Muscle of arm (tissue), 14 donors: ENCODE measurements at places on chromosomes 1 and 21. TPM values are rescaled to one million over a fixed set of nuclear protein-coding genes. Genes with fewer than 3 reads are reported as not detected.

DNA sequence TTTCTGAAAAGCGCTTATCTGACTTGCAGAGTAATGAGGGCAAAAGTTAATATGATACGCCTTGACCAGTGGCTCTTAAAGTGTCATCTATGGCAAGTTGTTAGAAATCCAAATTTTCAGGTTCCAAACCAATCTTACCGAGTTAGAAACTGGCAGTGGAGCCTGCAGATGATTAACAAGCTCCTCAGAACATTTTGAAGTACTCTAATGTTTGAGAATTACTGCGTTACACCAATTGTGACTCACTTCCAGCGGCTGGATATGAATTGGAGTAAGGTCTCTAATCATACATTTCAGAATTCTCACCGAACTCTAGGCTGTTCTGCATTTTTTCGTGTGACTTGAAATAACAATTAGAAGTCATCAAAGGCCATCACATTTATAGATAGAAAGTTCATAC, 73.5 kb upstream of the TMPRSS15 start:
- DNase-seq, result no peak

- DNase-seq, result no peak
Observed at GRCh38 chr1:38498686-38499085, 360.9 kb downstream of the RRAGC start.

DNA sequence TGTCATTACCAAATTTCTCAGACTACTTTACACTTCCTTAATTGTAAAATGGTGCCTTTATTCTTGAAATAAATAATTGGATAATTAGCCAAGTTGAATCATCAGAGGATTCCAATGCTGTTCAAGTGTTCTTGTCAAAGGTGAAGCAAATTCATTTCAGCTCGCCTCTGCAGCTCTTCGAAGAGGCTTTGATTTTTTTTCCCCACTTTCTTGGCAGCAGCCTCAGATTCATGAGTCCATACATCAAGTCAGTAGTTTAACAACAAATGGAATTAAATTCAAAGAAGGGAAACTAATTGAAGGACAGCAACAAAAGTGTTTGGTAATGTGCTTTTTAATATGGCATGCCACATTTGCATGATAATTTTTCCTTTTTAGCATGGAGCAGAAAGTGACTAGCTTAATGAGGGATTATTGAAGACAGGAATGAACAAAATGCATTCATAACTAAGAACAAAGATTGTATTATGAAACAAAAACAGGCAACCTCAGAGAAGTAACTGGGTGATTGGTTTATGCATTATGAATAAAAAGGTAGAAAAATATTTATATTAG, 239.0 kb downstream of the USH2A start:
- no peak for DNase-seq

DNA sequence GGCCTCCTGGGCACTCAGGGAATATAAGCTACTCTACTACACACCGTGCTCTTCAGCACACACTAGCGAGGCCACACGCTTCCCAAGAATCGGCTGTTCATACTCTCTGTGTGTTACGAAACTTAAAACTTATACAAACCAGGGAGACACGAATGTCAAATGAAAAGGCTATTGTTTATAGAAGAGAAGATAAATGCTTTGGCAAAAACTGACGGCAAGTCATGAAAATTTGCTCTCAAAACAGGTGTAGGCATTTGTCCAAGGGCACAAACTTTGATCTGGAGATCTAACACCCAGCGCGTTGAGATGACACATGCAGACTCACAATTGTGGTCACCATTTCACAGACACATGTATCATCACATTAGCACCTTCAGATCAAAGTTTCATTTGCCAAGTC, 46.1 kb downstream of the USP48 start:
- no peak for DNase-seq

- DNase-seq, result no peak
Observed at GRCh38 chr1:186782791-186783190, 46.0 kb upstream of the PLA2G4A start.

DNA sequence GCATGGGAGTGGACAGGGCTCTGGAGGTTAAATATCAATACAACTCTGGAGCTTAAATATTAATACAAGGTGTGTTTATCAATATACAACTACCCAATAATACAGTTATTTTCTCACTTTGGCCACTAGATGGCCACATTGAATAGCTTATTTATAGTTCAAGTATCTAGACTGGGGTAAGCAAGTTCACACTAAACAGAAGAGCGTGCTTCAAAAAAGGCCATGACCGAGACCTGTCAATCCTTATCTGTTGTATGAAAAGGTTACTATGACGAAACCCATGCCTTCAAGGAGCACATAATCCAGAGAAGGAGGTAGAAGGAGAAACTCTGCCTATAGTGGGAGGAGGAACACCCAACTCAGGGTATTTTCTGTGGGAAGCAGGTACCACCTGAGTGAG, 29.1 kb downstream of the CHML start:
- DNase-seq, result peak; percentile 41

DNA sequence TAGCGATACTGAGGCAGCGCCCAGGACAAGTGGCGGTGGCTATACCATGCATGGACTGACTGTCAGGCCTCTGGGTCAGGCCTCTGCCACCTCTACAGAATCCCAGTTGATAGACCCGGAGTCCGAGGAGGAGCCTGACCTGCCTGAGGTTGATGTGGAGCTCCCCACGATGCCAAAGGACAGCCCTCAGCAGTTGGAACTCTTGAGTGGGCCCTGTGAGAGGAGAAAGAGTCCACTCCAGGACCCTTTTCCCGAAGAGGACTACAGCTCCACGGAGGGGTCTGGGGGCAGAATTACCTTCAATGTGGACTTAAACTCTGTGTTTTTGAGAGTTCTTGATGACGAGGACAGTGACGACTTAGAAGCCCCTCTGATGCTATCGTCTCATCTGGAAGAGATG, 3.2 kb upstream of the IL10RB start:
- DNase-seq, result no peak

DNA sequence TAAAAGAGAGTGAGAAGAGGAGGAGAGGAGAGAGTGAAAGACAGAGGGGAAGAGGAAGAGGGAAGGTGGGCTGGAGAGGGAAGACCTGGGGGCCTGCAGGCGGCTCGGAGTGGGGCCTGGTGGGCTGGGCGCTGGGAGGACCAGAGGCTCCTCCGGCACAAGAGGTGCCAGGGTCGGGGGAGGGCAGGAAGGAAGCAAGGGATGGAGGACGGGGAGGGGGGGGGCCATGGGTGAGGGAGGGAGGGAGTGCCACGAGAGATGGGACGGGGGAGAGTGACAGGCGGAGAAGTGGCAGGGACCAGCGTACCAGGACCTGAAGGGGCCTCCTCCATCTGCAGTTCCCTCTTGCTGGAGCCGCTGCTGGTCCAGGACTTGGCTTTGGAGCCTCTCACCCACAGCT, 87.7 kb downstream of the CASZ1 start:
- no peak for DNase-seq

- no peak for DNase-seq
Observed at GRCh38 chr1:43274125-43274803, 4.5 kb downstream of the TMEM125 start.

DNA sequence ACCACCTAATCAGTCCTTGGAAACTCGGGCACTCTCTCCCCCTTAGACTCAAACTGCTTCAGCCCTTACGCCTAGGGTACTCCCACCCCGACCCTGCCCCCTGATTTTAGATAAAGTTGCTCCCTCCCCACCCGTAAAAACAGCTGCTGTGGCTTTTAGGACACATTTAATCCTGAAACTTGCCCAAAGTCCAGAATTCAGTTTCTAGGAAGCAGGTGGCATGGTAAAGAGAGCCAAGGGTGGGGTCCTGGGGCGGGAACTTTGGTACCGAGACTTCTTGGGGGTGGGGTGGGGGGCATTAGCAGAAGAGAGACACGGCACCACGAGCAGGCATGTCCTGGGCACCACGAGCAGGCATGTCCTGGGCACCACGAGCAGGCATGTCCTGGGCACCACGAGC, 52.4 kb downstream of the CASZ1 start:
- DNase-seq, result no peak

GRCh38 chr1:59007429-59007819, 223.6 kb upstream of the JUN start:
- DNase-seq, result no peak

DNA sequence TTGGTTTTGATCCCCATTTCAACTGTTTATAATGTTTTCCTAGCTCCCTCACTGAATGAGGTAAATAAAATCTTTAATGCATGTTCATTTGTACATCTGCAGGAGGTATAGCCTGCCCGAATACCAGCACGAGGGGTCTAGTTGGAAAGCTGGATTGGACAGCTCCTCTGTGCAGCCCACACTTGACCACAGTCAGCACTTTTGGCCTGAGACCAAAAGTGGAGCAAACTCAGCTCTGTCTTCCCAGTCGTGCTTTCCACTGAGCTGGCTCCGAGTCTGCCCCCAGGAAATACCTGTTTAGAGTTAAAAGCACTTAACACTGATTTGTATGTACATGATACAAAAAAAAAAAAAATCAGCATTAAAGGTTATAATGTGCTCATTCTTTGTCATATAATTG, 224.4 kb downstream of the DSCAM start:
- DNase-seq, result no peak

DNA sequence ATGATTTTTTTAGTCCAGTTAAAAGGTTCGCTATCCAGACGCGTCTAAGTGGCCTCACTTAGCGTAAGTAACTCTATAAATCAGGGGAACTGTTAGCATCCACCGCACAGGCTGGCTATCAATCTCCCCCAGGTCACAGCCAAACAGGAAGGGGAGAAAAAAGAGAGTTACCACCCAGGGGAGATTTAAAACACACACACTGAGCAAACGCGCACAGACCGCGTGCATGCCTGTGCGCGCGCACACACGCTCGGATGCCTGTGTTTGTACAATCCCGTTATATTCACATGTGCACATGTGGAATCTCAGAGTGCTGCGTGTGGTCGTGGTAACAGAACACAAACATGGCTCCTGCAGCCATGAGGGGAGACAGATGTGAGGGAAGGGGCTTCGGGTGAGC, 125.4 kb downstream of the CASZ1 start:
- DNase-seq, result no peak

- DNase-seq, result no peak
Observed at GRCh38 chr1:5721634-5722215, 270.5 kb downstream of the NPHP4 start.

DNA sequence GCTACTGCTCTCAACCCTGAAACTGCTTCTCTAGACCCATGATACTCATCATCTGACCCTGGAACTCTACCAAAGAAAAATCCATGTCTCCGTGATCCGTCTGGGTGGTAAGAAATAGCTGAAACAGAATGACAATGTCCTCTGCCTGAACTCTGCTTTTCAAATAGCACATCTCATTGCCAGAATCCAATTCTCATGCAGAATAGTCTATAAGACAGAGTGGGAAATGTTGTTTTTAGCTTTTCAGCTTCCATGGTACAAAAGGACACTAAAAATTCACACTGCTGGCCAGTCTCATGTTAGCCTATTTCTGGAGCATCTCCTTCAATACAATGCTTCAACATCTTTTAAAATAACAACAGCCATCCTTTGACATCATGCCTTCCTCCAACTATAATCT, 1355.8 kb upstream of the PRMT6 start:
- DNase-seq, result no peak

GRCh38 chr1:1034439-1034781, 14.5 kb downstream of the AGRN start:
- no peak for DNase-seq

DNA sequence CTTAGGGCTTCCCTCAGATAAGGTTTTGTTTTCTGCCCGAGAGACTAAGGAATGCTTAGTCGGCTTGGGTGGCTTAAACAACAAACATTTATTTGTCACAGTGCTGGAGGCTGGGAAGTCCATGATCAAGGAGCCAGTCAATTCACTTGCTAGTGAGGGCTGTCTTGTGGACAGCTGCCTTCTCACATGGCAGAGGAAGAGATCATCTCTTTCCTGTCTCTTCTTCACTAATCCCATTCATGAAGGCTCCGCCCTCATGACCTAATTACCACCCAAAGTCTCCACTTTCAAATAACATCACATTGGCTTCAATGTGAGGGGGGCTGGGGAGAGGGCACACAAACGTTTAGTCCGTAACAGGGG, 50.5 kb upstream of the IL12RB2 start:
- no peak for DNase-seq

DNA sequence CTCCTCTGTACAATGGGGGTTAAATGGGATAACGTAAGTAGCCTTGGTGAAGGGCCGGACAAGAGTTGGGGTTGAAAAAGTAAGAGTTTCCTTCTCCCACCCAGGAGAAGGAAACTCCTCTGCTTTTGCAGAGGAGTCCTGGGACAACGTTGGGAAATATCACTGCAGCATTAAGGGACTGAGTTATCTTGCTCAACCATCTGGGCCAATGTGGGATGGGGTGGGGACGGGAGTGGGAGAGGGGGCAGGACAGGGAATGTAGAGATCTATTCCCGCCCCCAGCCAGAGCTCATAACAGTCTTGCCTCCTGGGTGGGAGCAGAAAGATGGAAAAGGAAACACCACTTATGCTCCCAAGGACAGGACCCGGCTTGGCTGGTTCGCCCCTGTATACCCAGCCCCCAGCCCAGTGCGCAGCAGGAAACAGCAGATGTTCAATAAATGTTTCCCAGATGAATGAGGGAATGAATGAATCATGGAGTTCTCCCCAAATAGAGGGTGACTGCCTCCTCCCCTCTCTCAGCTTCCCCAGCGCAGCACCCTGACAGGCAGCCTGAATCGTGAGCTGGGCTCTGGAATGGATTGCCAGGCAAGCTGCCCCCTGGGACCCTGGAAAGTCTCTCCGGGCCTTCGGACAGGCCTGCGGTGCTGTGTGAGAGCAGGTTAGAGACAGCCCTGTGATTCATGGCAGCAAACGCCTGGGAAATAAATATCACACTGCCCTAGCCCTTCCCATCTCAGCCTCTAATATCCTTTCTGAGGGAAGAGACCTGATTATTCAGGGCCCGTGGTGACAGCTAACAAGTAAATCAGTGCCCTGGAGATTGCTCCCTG, 24.8 kb downstream of the FBXO2 start:
- no peak for DNase-seq

- no peak for DNase-seq
Observed at GRCh38 chr1:163231385-163231784, 28.7 kb upstream of the RGS5 start.

GRCh38 chr1:243528459-243529121, 272.7 kb downstream of the SDCCAG8 start:
- DNase-seq, result no peak

- no peak for DNase-seq
Observed at GRCh38 chr1:1039145-1039910, 19.4 kb downstream of the AGRN start.

DNA sequence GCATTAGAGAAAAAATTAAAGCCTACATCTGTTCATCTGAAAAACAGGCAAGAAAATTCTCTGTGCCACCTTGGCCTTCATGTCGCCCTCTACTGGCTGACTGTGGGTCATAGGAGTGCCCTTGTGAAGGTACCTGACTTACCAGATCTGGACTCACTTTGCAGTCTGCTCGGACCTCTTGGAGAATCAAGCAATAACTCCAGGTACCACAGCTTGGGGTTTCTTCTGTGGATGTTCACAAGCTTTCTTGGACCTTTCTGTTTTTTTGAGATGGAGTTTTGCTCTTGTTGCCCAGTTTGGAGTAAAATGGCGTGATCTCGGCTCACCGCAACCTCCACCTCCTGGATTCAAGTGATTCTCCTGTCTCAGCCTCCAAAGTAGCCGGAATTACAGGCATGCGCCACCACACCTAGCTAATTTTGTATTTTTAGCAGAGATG, 2.4 kb upstream of the PRAMEF18 start:
- DNase-seq, result no peak

- DNase-seq, result no peak
Observed at GRCh38 chr1:189121941-189122340, 1355.7 kb downstream of the BRINP3 start.

The TSPEAR gene
- 9.3 TPM for polyA plus RNA-seq

The CROCC gene
- polyA plus RNA-seq, result 28.4 TPM

The SLC9C2 gene
- polyA plus RNA-seq, result not detected

The AKR7A3 gene
- 1.4 TPM for polyA plus RNA-seq

The LORICRIN gene
- polyA plus RNA-seq, result not detected

The MXRA8 gene
- 59.4 TPM for polyA plus RNA-seq

The GPR161 gene
- 10.9 TPM for polyA plus RNA-seq

The FCGR2B gene
- polyA plus RNA-seq, result 0.09 TPM

The PCNX2 gene
- polyA plus RNA-seq, result 17.6 TPM

The ZNF648 gene
- polyA plus RNA-seq, result 0.06 TPM
